ENCODE measurements at places on chromosomes 7 and 10. TPM values are rescaled to one million over a fixed set of nuclear protein-coding genes. Genes with fewer than 3 reads are reported as not detected.

The CALML3 gene
- not detected for total RNA-seq

DNA sequence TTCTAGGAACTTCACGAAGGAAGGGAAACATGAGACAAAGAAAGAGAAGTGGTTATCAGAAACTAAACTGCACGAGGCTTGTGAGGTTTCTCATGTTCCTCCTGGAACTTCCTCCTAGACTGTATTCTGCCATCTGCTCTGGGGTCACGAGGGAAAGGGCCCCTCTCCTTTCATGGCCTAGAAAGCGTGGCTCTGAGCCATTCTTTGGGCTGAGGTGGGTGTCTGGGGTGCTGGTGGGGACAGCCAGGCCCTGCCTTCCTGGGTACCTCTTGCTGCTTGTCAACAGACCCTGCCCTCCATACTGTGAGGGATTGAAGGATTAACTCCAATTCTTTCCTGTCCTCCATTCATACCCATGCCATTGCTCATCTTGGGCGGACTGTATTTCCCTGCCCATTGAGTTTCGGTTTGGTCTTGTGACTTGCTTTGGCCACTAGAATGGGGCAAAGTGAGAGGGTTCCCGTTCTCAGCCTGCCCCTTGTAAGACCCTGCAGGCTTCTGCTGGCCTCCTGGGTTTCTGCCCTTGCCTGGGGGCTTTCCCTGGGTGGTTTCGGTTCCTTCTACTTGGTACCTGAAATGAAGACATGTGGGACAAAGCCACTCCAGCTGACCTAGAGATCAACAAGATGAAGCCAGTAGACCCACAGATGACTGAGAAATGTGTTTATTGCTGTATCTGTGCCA lies 14.9 kb upstream of the GIMAP8 start:
- H3K27me3 ChIP-seq: no peaks in the 10 kb centered on the region
- H3K27ac ChIP-seq: no peak overlapping the region
- H3K4me3 ChIP-seq: no peak overlapping the region
- DNase-seq: no peak

The PRTFDC1 gene
- not detected for total RNA-seq

The ECHS1 gene
- total RNA-seq: 65.7 TPM

The GTF2IRD1 gene
- total RNA-seq: 49.3 TPM

The TDRD1 gene
- 0.61 TPM for total RNA-seq

DNA sequence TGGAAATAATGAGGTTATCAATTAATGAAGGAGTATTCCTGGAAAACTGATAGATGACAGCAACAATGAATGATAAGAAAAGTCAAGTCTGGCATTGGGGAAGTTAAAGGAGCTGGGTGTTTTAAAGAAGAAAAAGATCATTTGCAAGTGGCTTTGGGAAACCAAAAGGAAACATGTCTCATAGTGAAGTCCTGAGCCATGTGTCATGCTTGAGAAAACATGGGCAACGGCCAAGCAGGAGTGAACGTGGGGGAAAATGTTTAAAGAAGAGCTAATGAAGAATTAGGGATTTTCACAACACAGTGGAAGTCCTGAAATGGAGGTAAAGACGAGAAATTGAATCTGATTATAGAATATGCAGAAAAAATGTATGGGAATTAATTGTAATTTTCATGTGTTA lies 1383.2 kb upstream of the CELF2 start:
- H3K27ac ChIP-seq: no peak overlapping the region
- H3K27me3 ChIP-seq: no peaks in the 10 kb centered on the region
- no peaks in the 10 kb centered on the region for H3K4me1 ChIP-seq
- H3K4me3 ChIP-seq: no peak overlapping the region

DNA sequence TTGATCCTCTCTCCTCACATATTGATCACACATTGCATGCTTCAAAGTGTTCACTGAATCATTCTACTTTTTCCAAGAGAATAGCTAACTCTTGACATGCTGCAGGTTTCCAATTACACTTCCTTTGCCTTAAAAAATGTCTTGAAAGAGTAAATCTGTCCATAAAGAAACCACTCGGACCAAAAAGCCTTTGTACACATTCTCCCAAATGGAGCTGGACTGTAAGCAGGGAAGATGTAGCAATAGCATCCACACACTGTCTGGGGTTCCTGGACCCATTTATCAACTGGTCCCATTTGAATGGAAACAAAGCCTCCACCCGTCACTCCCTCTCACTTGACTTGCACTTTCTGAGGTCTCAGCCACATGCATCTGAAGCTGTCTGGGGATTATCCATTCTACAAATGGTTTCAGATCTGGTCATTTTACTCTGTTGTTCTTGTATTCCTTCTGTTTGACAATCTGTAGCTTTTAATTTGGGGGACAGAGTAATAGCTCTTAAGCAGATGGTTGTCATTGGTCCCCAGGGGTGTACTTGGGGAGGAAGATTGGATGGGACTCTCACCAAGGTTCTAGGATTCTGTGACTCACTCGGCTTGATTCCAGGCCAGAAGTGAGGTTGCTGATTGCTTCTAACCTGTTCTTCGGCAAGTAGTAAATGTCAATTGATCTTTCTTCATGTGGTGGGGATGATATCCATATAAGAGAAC lies 203.5 kb downstream of the HIBADH start:
- DNase-seq: no peak
- no peaks in the 10 kb centered on the region for H3K27me3 ChIP-seq
- H3K27ac ChIP-seq: no peak overlapping the region
- no peaks in the 10 kb centered on the region for H3K36me3 ChIP-seq
- no peaks in the 10 kb centered on the region for H3K4me1 ChIP-seq

DNA sequence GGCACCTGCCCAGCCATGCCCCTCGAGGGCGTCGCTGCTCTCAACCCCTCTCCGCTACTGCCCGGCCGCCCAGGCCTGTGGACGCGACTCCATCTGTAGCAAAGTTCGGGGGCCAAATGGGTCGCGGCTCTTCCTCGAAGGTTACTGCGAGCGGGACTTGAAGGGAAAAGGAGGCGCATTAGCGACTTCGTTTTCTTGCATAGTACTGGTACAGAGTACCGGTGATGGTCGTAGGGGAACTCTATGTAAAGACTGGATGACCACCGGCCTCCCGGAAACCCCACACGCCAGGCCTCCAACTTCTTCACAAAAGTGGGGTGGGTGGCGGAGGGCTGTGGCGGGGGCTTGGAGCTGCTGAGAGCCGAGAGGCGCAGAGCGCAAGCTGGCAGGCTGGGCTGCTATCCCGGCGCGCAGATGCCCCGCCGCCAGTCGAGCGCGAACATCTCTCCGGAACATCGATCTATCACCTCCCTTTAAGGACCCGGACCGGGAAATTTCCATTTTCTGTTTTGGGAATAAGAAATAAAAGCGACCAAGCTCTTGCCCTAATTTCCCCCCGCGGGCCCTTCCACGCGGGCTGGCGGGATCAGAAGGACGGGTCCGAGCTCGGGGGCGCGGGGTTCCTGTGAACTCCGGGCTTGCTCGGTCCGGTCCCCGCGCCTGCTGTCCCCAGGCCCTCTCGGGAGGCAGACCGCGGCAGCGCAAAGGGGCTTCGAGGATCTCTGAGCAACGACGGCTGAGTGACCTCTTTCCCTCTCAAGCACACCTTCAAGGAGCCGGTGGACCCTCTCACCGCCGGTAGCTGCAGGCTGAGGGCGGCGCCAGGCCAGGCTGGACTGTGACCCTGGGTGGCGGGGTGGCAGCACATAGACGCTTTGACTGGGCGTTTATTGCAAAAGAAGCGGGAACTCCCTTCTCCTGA lies 12.2 kb upstream of the FEZF1 start:
- H3K36me3 ChIP-seq: no peaks in the 10 kb centered on the region
- no peak overlapping the region for H3K4me3 ChIP-seq
- DNase-seq: no peak
- H3K27ac ChIP-seq: no peak overlapping the region
- no peaks in the 10 kb centered on the region for H3K4me1 ChIP-seq
- H3K27me3 ChIP-seq: peaks cover 18% of the 10 kb centered on the region

The CYP2C18 gene
- not detected for total RNA-seq

The BRAF gene
- total RNA-seq: 26.2 TPM

GRCh38 chr7:21345361-21345760 lies 82.5 kb upstream of the SP4 start:
- no peak overlapping the region for H3K4me3 ChIP-seq
- H3K27ac ChIP-seq: no peak overlapping the region
- H3K4me1 ChIP-seq: no peaks in the 10 kb centered on the region
- H3K36me3 ChIP-seq: no peaks in the 10 kb centered on the region
- no peaks in the 10 kb centered on the region for H3K27me3 ChIP-seq
- no peak for DNase-seq

- no peak overlapping the region for H3K4me3 ChIP-seq
- H3K36me3 ChIP-seq: no peaks in the 10 kb centered on the region
- no peaks in the 10 kb centered on the region for H3K4me1 ChIP-seq
- no peaks in the 10 kb centered on the region for H3K27me3 ChIP-seq
Observed at GRCh38 chr10:2936816-2937215, 130.5 kb upstream of the PFKP start.

- peaks cover 13% of the 10 kb centered on the region for H3K4me1 ChIP-seq
- H3K27ac ChIP-seq: no peak overlapping the region
- no peak overlapping the region for H3K4me3 ChIP-seq
- DNase-seq: no peak
- no peaks in the 10 kb centered on the region for H3K36me3 ChIP-seq
Observed at GRCh38 chr7:98250789-98251188, 1.2 kb downstream of the TECPR1 start.

DNA sequence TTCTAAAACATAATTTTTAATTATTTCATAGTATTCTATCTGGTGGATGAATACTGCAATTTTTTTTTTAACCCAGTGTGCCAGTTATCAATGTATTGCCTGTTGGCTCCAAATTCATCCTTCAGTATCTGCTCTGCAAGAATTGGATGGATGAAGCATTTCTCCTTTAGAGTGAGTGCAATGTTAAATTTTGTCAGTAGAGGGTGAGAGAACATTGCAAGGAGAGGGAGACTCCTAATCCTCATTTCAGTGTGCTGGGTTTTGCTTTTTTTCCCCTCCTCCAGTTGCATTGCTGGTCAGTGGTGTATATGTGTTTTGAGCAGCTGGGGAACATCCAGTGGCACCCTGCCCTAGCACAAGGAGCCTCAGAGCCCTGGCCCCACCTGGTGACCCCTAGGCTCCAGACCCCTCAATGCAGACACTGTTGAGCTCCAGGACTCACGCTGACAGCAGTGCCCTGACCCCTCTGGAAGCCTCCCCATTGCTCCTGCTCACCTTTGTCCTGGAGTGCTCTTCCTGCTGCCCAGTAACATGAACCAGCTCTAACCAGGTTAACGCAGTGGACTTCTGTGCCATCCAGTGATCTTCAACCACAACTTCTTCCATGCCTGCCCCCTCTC lies 199.4 kb downstream of the USP6NL start:
- H3K27ac ChIP-seq: no peak overlapping the region
- DNase-seq: peak; percentile 41
- H3K4me1 ChIP-seq: no peaks in the 10 kb centered on the region

The GBX1 gene
- total RNA-seq: 0.95 TPM

DNA sequence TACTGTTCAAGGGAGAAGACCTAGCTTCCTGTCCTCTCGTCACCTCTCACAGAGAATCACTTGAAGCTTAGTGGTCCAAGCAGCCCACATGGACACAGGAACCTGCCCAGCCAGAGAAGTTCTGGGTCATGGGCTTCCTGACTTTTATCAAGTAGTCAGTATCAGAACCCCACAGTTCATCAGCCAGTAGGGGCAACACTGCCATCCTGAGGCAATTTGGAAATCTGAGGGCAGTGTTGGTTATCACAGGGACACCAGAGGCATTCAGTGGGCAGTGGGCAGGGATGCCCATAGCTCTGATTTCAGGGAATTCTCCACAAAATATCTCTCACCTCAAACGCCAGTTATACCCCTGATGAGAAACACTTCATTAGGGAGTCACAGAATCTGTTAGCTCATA lies 22.5 kb upstream of the MGAM2 start:
- H3K27me3 ChIP-seq: no peaks in the 10 kb centered on the region
- H3K27ac ChIP-seq: no peak overlapping the region
- no peak overlapping the region for H3K4me3 ChIP-seq
- H3K36me3 ChIP-seq: no peaks in the 10 kb centered on the region
- DNase-seq: no peak

- H3K27me3 ChIP-seq: no peaks in the 10 kb centered on the region
- H3K4me3 ChIP-seq: no peak overlapping the region
- H3K36me3 ChIP-seq: no peaks in the 10 kb centered on the region
- H3K27ac ChIP-seq: no peak overlapping the region
- H3K4me1 ChIP-seq: peaks cover 52% of the 10 kb centered on the region
- no peak for DNase-seq
Observed at GRCh38 chr7:151891753-151892152, 14.8 kb upstream of the PRKAG2 start.

GRCh38 chr7:94442639-94443038 lies 47.9 kb downstream of the COL1A2 start:
- peaks cover 30% of the 10 kb centered on the region for H3K4me1 ChIP-seq
- H3K27ac ChIP-seq: no peak overlapping the region
- no peak overlapping the region for H3K4me3 ChIP-seq
- no peaks in the 10 kb centered on the region for H3K27me3 ChIP-seq
- no peaks in the 10 kb centered on the region for H3K36me3 ChIP-seq
- no peak for DNase-seq

- H3K27ac ChIP-seq: no peak overlapping the region
- no peaks in the 10 kb centered on the region for H3K36me3 ChIP-seq
- no peak overlapping the region for H3K4me3 ChIP-seq
- DNase-seq: no peak
Observed at GRCh38 chr7:139798221-139798620, 20.4 kb upstream of the HIPK2 start.

GRCh38 chr7:93198472-93198871 lies 27.8 kb downstream of the HEPACAM2 start:
- H3K27ac ChIP-seq: no peak overlapping the region
- H3K4me1 ChIP-seq: no peaks in the 10 kb centered on the region
- DNase-seq: no peak
- no peak overlapping the region for H3K4me3 ChIP-seq
- H3K27me3 ChIP-seq: no peaks in the 10 kb centered on the region

The MTERF1 gene
- 19.9 TPM for total RNA-seq

DNA sequence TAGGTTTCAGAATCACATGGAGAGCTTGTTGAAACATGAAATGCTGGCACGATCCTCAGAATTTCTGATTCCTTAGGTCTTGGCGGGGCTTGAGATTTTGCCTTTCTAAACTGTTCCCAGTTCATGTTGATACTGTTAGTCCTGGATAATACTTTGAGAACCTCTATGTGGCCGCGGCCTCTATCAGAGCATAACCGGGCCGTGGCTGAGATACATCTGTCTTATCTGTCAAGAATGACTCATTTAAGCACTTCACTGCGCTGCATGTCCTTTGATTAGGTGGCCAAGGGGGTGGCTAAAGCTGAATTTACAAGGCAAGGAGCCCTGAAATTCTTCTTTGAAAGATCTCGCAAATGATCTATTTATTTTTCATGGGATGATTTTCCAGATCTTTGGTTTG lies 66.9 kb downstream of the GALNT17 start:
- no peak overlapping the region for H3K27ac ChIP-seq
- no peaks in the 10 kb centered on the region for H3K36me3 ChIP-seq
- H3K4me1 ChIP-seq: no peaks in the 10 kb centered on the region
- DNase-seq: no peak
- H3K4me3 ChIP-seq: no peak overlapping the region
